ENCODE measurements at places on chromosomes 12 and 14.

DNA sequence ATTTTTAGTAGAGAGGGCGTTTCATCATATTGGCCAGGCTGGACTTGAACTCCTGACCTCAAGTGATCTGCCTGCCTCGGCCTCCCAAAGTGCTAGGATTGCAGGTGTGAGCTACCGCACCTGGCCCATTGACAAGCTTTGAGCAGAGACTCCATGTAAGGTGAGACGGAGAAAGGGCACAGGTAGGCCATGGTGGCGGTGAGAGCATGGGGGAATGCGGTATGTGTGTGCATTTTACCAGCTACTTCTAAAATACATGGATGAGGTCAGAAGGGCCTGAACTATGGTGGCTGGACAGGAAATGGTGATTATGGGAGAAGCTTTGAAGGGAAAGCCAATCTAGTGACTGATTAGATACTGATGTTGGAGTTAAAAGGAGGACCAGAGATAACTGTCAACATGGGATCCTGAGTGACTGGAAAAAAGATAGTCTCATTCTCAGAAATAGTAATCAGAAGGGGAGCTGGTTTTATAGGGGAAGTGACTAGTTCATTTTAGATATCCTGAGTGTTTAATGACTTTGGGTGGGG is 21.9 kb upstream of the PTPRB start:
- no peak for DNase-seq

GRCh38 chr12:44357494-44357893 is 518.6 kb downstream of the NELL2 start:
- DNase-seq, result no peak

DNA sequence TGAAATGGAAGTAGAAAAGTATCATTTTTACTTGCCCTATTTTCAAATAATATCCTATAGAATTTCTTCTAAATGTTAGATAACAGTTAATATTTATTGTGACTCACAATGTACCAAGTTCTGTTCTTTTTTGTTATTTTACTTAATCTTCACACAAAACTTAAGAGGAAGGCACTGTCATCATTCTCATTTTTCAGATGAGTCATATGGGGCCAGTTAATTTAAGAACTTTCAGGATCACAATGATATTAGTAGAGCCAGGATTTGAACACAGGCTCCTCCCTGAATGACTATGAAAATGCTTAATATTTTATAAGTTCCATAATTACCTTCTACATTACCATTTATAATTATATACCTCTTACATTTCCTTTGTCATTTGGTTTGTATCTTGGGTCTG is 10.4 kb upstream of the TMEM260 start:
- no peak for DNase-seq

DNA sequence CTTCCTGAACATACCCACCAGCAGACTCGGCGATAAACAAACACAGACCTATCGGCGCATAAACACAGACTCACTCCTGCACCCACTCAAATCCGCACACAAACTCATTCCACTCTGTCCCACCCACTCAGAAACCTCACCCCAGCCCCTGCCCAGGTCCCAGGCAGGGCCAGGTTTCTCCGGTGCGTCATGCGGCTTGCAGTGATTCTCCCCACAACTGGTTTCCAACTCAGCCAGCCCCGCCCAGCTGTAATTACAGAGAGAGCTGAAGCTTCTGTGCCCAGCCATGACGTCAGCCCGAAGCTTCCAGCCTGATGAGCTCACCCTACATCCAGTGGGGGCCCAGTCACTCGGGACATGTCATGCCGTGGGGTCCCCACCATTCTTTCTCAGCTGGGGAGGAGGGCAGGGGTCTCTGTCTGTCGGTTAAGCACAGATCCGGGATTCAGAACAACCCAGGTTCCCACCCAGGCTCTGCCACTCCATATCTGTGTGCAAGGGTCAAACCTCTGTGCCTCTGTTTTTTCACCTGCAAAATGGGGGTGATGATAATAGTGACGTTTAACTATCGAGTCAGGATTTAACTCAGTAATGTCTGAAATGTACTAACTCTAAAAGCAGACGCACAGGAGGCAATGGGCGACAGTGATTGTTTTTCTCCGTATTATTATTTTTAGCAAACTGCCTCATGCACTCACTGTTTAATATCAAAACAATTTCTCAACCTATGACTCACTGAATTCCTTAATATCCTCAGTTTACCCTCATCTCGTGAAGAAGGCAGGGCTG is 2.3 kb upstream of the HSPB8 start:
- peak; percentile 60 for DNase-seq

DNA sequence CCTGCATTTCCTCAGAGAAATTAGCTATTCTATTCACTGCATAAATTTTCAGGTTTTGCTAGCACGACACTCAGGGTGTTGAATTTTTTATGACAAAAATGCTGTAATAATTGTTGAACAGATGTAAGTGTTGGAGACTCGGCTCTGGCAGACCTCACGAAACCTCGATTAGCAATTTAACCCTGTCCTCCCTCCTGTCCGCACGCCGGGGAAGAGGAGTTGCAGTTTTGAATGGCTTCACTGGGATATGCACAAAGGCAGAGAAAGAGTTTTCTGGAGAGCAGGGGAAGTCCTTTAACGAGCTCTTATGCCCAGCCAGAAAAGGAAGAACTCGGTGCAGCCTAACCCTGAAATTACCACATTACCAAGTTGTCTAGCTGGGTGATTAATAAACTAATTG is 661.1 kb downstream of the VRK1 start:
- no peak for DNase-seq

DNA sequence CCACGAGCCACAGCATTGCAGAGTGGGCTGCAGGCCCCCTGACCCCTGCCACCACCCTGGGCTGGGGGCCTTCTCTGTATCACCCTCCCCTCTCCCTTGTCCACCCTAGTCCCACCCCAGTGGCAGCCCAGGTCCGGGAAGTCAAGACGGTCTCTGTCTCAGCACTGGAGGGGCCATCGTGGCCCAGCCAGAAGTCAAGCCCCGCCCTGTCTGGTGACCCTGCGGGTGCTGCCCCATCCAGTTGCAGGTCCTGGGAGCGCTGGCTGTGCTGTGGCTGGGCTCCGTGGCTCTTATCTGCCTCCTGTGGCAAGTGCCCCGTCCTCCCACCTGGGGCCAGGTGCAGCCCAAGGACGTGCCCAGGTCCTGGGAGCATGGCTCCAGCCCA is 2.7 kb downstream of the PLD4 start:
- DNase-seq, result no peak

GRCh38 chr12:109497675-109498074 is 20.2 kb downstream of the UBE3B start:
- DNase-seq, result no peak

- peak; percentile 72 for DNase-seq
Observed at GRCh38 chr12:45273717-45274271, 57.9 kb downstream of the ANO6 start.

DNA sequence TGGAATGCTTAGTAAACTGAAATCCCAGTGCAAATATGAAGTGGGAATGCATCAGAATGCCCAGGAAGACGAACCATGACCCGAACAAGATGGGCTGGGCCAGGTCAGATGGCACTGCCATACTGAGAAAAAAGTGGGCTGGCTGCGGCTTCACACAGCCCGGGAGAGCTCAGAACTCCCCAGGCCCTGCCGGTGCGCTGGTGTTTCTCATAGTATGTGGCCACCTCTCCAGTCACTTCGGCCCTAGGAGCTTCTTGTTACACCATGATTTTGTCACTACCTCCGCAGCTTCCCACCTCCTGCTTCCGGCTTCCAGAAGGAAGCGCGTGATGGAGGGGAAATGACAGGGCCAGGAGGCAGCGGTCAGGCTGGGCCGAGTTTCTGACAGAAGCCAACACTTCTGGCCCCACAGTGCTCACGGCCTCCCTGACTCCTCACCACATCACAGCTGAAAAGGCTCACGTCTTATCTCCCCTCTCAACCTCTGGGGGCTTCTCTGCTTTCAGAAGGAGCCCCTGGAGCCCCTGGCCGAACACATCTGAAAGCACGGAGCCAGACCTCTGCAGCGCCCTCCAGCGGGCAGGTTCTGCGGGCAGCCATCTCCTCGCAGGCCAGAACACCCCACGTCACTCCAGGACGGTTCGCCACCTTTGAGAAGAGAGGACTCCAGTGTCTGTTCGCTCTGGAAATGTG is 30.7 kb downstream of the DAD1 start:
- no peak for DNase-seq

- DNase-seq, result no peak
Observed at GRCh38 chr12:104737791-104738301, 220.2 kb downstream of the SLC41A2 start.

- DNase-seq, result no peak
Observed at GRCh38 chr12:127046467-127046866, 1220.5 kb upstream of the TMEM132C start.

- DNase-seq, result no peak
Observed at GRCh38 chr14:43438056-43438455, 1069.0 kb downstream of the FSCB start.

- DNase-seq, result no peak
Observed at GRCh38 chr12:9049520-9050133, 60.3 kb downstream of the KLRG1 start.

GRCh38 chr14:22384167-22384549 is 204.9 kb downstream of the DAD1 start:
- DNase-seq, result no peak

- no peak for DNase-seq
Observed at GRCh38 chr14:93041830-93042229, 73.9 kb downstream of the ITPK1 start.

DNA sequence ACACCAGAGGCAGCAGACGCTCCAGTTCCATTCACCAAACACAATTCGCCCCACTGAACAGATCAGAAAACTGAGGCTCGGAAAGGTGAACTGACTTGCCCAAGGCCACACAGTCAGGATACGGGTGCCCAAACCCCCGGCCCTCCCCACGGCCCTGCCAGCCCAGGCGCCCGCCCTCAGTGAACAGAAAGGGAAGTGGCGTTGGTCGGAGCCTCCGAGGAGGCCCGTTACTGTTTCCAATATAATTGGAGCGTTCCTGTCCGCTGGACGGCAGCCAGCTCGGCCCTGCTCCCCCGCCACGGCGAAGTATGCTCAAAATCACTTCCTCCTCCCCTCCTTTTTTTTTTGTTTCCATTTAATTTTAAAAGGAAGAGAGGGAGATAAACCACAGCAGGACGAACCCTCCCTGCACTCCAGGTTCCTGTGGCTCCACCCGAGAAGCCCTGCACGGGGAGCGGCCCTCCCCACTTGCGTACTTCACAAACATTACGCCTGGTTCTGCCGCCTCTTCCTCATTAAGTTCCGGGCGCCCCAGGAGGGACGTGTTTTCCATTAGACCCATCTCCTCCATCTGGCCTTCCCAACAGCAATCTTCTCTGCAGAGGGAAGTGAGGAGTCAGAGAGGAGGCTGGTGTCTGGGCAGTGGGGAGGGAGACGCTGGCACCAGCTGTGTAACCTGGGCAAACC is 61.1 kb downstream of the NCOR2 start:
- DNase-seq, result peak; percentile 83

DNA sequence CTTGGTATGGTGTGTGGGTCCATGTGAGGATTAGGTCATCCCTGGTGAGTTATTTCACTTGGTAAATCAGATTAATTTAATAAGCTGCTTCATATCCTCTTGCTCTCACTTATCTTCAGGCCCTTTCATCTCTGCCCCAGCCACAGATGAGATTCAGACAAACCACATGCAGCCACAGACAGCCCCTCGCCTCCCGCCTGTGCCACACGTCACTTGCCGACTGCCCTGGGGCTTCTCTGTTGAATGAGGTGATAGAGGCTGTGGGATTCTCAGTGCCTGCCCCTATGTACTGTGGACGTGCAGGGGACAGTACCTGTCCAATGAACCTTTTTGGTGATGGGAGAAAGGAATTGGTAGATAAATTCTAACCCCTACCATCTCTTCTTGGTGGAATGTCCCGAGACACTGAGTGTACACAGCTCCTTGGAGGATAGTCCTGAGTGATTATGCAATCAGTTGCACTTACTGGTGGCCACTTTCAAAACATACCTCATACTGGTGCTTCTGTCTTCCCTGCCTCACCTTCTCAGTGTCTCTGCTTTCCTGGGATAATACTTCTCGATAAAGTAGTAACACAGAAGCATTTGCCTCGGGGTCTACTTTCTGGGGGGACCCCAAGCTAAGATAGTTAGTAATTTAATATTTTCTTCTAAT is 248.7 kb downstream of the TTC6 start:
- DNase-seq, result no peak

DNA sequence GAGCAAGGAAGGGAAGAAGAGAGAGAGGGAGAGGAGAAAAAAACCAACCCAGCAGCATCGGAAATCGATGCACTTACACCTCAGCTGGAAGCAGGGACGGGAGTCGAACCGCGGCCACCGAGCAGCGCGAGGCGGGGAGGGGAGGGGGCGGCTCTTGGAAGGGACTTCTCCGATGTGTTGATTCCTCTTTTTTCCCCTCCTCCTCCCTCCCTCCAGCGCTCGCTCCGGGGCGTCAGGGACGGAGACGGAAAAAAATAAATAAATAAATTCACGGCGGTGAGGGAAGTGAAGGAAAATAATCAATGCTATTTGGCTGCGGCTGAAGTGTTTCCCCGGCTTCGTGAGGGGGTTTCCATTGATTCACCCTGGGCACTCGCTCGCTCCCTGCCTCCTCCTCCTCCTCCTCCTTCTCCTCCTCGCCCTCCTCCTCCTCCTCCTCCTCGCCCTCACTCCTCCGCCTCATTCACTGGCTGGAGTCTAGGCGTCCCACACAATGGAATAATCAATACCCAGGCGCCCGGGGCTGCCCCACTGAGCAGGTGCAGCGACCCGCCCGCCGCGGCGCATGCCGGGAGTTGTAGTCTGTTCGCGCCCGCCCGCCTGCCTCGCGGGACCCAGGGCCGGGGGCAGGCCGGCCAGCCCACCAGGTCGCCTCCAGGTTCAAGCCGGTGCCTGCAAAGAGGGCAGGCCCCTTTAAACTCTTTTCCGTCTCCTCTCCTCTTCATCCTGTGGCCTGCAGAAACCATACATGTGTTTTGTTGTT is at the start of gene ZFHX2:
Gene ZFHX2, minus strand, starts transcription at position 500 of the 763 bp plus-strand sequence. CDS start 16,440 bp downstream, outside the sequence.
- no peak for DNase-seq
